ENCODE measurements at places on chromosomes 4 and X.

- no peak for DNase-seq
Observed at GRCh38 chrX:1455948-1456280, 3.2 kb upstream of the ASMTL start.

GRCh38 chr4:100340512-100341485, 150.5 kb upstream of the DDIT4L start:
- peak; percentile 28 for DNase-seq

DNA sequence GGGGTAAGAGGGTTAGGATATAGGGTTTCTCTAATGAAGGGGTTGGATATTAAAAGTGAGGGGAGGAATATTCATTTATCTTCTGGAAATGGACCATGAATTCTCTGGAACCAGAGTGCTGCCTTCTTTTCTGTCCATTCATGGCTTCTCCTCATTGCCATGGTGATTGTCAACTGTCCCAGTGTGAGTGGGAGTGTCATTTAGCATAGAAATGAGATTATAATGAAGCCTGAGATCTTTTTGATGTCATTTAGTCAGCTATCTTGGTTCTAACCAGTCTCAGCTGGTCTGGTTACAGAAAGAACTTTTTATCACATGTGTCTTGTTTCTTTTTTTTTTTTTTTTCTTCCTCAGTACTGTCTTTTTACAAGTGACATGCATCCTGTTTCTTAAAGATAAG, 497.3 kb upstream of the PITX2 start:
- no peak for DNase-seq

DNA sequence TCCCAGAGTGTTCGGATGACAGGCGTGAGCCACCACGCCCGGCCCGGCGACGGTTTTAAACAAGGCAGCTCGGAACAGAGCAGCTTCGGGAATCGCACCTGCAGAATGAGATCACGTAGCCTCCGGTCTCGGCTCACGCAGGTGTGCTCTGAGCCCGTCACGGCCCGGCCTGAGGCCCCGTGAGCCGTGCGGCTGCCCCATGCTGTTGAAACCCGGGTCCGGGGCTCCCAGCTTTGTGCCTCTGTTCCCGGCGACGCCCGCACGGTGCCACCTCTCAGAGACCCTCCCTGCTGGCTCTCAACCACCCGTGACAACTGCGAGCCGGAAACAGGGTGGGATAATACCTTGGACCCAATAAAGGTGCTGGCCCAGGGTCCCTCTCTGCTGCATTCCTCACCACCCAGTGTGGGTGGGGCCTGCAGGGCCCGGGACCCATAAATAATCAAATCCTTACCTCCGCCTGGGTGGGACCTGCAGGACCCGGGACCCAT, 13.4 kb upstream of the PLCXD1 start:
- no peak for DNase-seq

DNA sequence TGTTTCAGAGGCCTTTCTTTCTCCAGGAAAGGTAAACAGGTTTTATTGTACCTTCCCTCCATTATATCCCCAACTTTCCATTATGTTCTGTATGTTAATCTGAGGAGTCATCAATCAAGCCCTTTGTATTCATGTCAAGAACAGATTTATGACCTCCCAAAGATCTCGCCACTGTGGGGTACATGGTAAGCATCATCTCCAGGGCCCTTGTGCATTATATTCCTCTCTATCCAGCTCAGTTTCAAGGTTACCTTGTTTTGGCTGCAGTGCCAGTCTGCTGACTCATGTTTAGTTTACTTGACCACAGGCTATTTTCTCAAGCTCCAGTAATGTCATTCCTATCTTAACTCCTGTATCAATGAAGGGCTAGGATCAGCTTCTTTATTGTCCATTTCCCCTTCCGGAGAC, 125.1 kb upstream of the FRMPD4 start:
- DNase-seq, result no peak

All from HL-60 (cell line).